8988T (cell line): ENCODE measurements at places on chromosomes 5 and 9.
A peak's percentile ranks its signal among the peaks of the same experiment; 100 is the strongest.

DNA sequence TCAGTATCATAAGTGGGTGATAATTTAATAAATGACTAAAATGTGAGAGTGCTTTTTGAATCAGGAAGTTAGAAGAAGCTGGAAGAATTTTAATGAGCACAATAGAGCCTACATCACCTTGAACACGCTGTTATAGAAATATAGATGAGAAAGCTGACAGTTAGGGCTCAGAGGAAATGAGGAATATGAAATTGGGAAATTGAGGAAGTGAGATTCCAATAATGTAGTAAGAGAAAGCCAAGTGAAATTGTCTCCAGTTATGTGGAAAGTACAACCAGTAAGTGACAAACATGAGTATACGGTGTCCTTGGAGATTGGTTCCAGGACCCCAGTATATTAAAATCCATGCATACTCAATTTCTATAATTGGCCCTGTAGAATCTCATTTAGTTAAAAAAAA is 235.9 kb upstream of the FAM174A start:
- DNase-seq, result no peak

DNA sequence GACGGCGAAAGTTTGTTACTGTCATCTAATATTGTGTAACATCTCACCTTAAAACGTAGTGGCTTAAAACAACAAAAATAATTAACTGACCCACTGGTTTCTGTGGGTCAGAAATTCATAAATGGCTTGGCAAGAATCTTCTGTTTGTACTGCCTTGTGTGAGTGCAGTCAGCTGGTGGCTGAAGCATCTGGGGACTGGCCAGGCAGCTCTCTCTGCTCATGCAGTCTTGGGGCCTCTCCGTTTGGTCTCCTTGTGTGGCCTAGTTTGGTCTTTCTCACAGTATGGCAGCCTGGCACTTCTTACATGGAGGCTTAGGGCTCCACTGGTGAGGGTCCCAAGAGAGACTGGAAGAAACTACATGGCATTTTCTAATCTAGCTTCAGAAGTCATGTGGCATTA is 49.0 kb upstream of the CTXN3 start:
- DNase-seq, result no peak

DNA sequence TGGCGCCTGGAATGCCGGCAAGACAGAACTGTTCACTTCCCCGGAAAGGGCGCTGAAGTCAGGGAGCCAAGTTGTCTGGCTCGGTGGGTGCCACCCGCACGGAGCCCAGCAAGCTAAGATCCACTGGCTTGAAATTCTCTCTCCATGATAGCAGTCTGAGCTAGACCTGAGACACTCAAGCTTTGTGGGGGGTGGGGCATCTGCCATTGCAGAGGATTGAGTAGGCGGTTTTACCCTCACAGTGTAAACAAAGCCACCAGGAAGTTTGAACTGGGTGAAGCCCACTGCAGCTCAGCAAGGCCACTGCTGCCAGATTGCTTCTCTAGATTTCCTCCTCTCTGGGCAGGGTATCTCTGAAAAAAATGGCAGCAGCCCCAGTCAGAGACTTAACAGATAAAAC is 277.4 kb downstream of the SLCO4C1 start:
- DNase-seq, result no peak

DNA sequence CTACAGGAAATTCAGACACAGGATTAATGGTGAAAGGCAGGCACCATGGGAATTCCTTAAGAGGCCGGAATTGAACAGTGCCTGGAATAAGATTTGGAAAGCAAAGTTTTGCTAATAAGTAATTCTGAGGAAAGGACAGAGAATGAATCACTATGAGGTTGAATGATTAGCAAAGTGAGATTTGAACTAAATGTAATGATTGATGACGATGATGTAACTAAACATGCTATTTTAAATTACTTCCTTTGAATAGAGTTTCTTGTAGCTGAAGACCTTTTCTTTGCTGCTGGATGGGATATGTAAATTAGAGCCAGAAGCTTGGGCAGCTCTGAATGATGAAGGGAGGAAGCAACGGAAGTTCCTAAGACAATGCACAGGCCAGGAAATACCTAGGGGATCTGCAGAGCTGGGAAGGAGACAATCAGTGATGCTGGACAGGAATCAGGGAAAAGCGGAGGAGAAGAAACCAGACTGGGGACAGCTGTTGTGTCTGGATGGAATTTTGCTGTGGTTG is 482.0 kb downstream of the PSAT1 start:
- no peak for DNase-seq

DNA sequence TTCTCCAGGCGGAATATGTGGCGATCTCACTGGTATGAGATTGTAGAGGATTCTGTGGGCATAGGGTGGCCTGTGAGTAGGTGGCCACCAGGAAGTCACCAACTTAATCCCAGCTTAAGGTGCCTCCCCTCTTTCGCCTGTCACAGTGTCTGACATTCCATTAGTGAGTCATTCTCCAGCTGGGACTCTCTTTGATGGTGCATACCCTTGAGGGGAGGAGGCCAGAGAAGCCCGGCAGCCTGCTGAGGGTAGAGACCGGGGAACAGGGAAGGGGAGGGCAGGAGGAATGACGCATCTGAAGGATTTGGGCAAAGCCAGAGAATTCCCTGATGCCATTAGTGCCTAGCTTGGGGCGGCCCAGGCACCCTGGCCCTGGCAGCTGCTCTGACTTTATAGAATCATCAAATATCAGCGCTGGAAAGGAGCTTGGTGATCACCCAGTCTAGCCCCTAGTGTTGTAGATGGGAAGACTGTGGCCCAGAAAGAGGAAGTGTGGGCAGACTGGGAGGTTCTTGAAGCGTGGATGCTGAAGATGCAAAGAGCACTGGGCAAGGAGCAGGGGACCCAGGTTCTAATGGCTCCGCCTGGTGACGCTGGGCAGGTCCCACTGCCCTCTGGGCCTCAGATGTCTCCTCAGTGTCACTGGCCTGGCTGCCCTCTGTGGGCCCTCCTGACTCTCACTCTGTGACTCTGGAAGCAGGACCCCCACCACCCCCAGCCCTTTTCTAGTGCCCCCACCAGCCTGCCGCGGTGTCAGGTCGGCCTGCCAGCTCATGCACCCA is 41.4 kb downstream of the DAB2IP start:
- DNase-seq, result peak; percentile 63

DNA sequence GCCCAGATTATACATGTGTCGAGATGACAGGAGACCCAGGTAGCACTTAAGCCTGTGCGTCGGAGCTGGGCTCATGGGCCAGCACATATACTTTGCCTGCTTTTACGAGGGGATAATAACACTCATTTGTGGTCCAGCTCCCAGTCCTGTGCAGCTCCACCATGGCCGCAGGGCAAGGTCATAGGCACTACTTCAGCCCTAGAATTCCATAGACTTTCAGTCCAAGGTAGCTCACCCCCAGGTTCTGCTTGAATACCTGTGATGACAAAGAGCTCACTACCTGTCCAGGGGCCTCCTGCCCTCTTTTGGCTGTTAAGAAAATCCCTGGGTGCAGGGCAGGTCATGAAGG is 1.7 kb downstream of the CORO2A start:
- DNase-seq, result no peak

DNA sequence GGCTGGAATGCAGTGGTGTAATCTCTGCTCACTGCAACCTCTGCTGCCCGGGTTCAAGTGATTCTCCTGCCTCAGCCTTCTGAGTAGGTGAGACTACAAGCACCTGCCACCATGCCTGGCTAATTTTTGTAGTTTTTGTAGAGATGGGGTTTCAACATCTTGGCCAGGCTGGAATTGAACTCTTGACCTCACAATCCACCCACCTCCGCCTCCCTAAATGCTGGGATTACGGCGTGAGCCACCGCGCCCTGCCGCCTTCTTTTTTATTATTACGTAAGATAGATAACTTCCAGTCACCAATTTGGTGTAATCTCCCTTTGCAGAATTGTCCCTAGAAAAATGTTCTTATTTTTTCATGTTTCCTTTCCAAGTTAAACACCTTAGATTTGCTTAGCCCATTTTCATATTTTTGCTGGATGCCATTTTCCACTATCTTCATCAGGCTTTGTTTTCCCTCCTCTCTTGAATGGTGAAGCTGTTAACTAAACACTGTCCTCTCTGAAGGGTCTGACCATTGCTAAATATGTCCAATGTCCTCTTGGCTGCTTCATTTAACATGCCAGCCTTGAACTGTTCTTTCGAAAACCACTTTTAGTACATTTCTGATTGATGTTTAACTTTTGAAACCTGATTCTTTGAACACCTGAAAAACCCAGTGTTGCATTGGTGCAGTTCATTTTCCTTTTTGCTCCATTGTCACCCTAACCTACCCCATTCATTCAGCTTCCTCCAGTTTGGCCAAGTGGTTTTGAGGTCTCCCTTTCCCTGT is 135.1 kb upstream of the PIK3R1 start:
- DNase-seq, result no peak

DNA sequence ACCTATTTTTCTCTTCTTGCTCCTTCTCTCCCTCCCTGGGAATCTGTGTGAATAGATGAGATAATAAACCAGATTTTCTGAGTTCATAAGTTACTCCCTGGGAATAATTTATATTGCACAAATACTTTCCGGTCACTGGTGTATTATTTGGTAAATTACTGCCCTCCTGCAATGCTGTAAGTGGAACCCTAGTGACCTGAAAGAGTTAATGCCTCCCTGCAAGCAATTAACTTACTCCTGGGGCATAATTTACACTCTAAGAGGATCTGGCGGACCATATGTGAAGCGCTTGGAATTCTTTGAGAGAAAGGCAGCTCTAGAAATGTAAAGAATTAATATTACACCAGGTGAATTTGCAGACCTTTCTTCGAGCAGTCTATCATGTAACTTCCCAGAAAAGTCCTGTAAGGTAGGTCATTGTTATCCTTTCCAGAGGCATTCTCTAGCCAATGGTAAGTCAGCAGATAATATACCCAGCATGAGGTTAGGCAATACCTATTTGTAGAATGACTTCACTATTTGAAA is 7.0 kb upstream of the GDNF start:
- no peak for DNase-seq

DNA sequence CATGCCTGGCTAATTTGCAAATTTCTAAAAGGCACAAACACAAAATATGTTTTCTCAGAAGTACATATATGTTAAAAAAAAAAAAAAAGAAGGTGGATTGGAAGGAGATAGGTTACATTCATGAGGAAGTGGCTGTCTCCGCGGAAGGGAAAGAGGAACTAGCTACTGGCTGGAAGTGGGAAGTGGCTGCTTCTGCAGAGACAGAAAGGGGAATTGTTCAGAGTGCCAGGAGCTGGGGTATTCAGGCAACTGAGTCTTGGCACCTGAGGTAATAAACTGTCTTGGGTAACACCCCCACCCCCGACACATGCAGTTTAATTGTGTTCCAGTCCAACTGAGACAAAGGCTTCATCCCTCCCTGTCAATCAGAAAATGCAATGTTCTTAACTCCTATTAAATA is 45.6 kb downstream of the S1PR3 start:
- no peak for DNase-seq

- no peak for DNase-seq
Measured at GRCh38 chr5:133384903-133385302, 227.4 kb downstream of the FSTL4 start.

- no peak for DNase-seq
Measured at GRCh38 chr5:63963080-63963735, 963 bp upstream of the HTR1A start.

- DNase-seq, result no peak
Measured at GRCh38 chr5:119207105-119207504, 136.2 kb downstream of the DMXL1 start.

GRCh38 chr5:107476783-107477182 is 194.0 kb downstream of the EFNA5 start:
- DNase-seq, result no peak

GRCh38 chr5:10337986-10338385 is 15.5 kb upstream of the MARCHF6 start:
- no peak for DNase-seq

GRCh38 chr5:149636861-149637246 is 55.6 kb downstream of the ARHGEF37 start:
- peak; percentile 42 for DNase-seq

- no peak for DNase-seq
Measured at GRCh38 chr9:117411547-117411946, 3.3 kb downstream of the ASTN2 start.

DNA sequence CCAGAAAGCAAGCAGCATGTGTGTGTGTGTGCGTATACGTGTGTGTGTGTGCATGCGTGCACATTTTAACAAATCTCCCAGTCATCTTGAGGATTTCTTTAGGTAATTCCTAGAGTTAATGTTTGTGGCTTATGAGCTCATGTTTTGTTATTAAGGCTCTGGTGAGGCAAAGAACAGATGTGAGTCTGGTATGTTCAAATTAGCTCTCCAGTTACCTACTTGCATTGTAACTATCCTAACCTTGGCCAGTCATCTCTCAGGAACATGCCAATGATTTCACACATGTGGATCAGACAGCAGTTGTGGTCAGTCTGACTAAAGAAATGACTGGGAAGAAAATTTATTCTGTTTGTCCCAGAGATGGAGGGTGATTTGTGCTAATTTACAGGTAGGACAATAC is 163.1 kb downstream of the IZUMO3 start:
- DNase-seq, result no peak
